ENCODE measurements at places on chromosomes 3 and 15.

DNA sequence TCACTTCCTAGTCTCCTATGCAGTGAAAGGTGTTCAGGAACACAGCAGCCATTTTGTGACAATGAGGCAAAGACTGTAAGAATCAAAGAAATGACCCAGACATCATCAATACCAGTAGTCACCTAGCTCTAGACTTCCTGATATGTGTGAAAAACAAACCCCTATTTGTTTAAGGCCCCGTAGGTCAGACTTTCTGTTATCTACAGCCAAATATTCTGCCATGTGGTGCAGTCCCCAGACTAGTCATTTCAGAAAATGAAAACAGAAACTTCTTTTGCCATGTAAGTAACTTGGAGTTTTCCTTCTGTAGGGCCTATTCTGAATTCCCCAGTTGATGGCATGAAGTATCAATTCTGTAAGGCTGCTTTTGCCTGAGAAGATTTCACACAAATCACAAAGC is 181.7 kb upstream of the SNTN start:
- DNase-seq: no peak

- no peak for DNase-seq
Measured at GRCh38 chr3:112569265-112569664, 7.4 kb downstream of the SLC35A5 start.

DNA sequence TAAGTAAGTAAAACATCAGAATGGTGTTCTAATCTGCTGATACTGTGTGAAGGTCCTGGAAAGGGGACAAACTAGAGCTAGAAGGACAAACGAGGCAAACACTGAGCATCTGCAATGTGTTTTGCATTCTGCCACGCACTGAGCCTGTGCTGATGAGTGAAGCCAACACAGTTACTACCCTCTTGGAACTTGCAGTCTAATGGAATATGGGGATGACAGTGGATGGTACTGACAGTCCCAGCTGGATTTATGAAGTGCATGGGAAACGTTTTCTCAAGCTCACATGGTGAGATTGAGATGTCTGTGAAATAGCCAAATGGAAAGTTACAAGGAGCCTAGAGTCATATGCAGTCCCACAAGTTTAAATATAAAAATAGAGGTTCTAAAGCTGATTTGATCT is 86.6 kb downstream of the FOXB1 start:
- no peak for DNase-seq

GRCh38 chr3:41249318-41249717 is 50.0 kb downstream of the CTNNB1 start:
- DNase-seq: no peak

- DNase-seq: no peak
Measured at GRCh38 chr15:76470691-76471090, 134.1 kb downstream of the ISL2 start.

DNA sequence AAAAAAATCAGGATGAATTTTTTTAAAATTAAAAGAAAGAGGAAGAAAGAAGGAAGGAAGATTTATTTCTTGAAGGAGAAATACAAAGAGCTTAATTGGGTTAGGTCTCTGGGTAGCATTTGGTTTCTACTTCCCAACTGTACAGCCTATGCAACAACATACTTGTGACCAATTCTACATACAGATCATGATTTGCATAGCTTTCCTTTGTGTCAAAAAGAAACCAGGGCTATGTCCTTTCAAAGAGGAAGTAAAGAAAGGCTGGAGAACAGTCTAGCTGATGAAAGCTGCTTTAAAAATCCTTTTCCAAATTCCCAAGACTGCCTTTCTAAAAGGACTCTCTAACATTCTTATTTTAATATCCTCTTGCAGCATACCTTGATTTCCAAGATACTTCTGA is 6.1 kb upstream of the HGD start:
- no peak for DNase-seq
